ENCODE measurements at places on chromosomes 4 and X. TPM values are rescaled to one million over a fixed set of nuclear protein-coding genes. Genes with fewer than 3 reads are reported as not detected.

The SPANXA2 gene
- total RNA-seq = 2.1 TPM

The RNF175 gene
- total RNA-seq = not detected

The CLIC2 gene
- 4.8 TPM for total RNA-seq

The ERAS gene
- not detected for total RNA-seq

The SLC4A4 gene
- not detected for total RNA-seq

The PPBP gene
- total RNA-seq = not detected

The CD38 gene
- not detected for total RNA-seq

DNA sequence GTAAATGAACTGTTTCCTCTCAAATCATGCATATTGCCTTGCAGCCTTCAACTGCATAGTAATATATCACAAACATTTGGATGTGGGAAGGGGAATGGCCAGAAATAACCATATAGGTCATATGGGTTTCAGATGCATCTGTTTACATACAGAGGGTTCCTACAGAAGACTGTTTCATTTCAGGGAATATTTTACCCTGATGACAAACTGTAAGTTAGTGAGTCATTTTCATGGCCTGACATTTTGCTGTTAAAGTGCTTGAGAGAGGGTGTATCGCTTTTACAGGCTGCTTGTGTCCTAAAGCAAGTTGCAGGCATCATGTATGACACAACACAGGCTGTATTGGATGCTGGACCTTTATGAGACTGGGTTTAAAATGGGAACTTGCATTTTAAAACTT lies 25.5 kb upstream of the AMOT start:
- DNase-seq = no peak

DNA sequence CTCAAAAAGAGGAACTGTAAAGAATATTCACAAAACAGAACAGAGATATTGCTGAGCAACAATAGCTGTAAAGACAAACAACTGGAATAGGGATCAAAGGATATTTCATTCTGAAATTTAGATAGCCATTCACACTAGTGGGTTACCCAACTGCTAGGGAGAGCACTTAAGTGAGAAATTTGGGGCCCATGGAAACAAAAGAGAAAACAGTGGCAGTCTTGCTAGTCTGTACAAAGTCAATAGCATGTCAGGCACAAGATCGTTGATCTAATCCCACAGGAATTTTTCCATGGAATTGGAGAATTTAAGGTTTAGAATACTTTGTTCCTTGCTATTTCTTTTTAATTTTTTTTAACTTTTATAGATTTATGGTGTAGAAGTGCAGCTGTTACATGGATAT lies 467.0 kb downstream of the PCDH18 start:
- peak; percentile 25 for DNase-seq

GRCh38 chr4:112511093-112511802 lies 4.7 kb downstream of the NEUROG2 start:
- no peak for DNase-seq

GRCh38 chrX:20427173-20427770 lies 160.6 kb upstream of the RPS6KA3 start:
- DNase-seq = no peak

DNA sequence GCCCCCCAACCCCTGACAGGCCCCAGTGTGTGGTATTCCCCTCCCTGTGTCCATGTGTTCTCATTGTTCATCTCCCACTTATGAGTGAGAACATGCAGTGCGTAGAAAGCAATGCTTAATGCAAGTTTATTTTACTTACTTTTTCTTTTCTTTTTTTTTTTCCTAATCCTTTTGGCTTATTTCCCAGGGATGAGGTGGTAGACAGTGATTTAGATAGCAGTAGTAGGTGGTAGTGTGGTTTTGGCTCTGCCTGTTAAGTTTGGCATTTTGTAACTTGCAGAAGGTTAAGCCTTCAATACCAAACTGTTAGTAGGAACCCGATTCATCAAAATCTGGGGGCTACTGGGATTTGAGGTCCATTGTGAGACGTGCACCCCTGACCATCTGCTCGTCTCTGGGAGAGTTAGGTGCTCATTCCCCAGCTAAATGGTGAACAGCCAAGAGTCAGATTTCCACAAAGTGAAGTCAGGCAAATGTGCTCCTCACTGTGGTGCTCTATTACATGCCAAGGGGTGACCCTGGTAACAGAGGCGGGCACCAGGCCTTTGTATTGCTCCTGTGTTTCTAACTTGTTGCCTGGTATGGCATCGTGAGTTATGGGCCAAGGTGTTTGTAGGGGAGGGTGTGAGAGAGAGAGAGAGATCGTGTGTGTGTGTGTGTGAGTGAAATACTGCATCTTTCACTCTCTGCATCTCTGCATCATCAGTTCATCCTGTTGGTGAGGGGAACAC lies 70.3 kb downstream of the PHOX2B start:
- DNase-seq = peak; percentile 54

GRCh38 chr4:102624505-102624904 lies 123.3 kb downstream of the NFKB1 start:
- no peak for DNase-seq

DNA sequence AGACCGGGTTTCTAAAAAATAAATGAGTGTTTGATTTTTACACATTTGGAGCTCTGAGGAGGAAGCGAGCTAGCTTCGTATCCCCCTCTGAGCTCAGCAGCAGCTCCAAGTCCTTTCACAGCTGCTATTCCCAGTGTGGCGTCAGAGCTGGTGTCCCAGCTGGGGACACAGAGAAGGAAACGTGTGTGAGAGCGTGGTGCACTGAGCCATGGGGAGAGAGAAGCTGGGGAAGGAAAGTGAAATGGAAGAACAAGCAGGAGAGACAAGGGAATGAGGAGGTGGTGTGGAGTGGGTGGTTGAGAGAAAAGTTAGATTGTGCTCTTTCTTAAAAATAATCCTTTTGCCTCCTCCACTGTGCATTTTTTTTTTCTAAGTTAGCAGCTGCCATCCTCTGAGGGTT lies 79.5 kb upstream of the SLC4A4 start:
- DNase-seq = no peak

- DNase-seq = no peak
Measured at GRCh38 chr4:24063731-24064130, 173.9 kb upstream of the PPARGC1A start.

- DNase-seq = no peak
Measured at GRCh38 chr4:165874791-165875371, 1.8 kb downstream of the TLL1 start.

GRCh38 chr4:18022572-18023050 lies 1.1 kb upstream of the LCORL start:
- no peak for DNase-seq

DNA sequence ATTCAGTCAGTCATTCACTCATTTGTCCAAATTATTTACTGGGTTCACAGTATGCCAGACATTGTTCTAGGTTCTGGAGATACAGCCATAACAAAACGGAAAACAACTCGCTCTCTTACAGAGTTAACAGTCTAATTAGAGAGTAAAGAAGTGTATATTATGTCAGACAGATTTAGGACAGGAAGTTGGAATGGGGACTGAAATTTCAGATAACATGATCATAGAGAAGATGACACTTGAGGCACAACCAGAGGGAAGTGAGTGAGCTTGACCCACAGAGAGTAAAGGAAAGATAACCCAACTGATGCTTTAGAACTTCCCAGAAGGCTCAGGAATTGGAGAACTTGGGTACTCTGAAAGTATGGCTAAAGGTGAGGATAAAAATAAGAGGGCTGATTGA lies 139.4 kb downstream of the ZAR1 start:
- DNase-seq = no peak

- DNase-seq = peak; percentile 69
Measured at GRCh38 chr4:1899149-1900086, 28.2 kb downstream of the NSD2 start.

DNA sequence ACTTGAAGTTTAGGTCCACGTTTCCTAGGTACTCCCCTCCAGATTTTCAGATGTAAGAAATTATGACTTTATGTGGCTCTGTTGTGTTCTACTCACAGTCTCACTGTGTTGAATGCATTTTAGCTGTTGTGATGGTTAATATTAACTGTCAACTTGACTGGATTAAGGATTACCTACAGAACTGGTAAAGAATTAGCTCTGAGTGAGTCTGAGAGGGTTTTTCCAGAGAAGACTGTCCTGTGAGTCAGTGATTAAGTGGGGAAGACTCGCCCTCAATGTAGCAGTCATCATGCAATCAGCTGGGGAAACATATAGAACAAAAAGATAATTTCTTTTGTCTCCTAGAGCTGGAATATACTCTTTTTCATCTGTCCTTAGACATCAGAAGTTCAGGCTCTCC lies 493.4 kb downstream of the ACTRT1 start:
- no peak for DNase-seq

DNA sequence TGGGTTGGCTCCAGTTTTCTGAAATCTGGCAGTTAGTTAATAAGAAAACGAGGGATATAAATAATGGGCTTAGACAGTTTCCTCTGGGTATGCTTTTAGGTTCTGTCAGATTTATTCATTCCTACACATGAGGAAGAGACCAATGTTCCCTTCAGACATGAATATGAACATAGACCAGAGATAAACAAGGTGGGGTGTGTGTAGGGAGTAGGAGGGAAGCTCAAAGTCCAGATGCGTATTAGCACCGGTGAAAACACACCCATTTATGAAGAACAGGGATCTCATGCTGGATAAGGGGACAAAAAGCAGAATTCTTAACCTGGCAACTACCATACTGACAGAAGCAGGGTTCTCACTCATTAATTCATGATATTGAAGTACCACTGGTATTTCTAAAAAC lies 223.0 kb downstream of the SOWAHB start:
- no peak for DNase-seq

DNA sequence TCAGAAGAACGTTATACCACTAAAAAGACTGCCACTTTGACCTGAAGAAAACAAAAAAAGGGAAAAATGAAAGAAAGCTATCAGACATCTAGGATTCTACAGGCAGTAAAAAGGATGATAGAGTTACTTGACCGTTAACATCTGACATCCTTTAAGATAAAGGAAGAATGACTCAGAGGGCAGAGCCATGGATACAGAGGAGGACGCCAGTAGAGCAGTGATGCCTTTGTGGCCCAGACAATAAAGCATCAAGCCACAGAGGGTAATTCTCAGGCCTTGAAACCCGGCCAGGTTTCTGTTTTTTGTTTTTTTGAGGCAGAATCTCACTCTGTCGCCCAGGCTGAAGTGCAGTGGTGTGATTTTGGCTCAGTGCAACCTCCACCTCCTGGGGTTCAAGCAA lies 9.5 kb upstream of the BEX1 start:
- peak; percentile 42 for DNase-seq

DNA sequence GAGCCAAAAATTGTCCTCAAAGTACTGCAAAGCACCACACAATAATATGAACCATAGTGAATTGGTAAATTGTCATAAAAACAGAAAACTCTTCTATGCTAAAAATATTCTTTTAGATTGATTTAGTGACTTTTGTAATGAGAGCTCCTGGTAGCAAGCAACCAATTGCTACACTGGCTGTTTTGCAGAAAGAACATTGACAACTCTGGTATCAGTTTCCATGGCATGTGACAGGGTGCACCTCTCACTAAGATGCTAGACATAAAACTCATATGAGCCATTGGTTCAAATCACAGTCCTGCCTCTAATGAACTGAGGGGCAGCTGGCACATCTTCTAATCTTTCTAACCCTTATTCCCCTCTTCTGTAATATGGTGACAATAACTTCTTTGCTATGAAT lies 212.2 kb downstream of the HS3ST1 start:
- no peak for DNase-seq

DNA sequence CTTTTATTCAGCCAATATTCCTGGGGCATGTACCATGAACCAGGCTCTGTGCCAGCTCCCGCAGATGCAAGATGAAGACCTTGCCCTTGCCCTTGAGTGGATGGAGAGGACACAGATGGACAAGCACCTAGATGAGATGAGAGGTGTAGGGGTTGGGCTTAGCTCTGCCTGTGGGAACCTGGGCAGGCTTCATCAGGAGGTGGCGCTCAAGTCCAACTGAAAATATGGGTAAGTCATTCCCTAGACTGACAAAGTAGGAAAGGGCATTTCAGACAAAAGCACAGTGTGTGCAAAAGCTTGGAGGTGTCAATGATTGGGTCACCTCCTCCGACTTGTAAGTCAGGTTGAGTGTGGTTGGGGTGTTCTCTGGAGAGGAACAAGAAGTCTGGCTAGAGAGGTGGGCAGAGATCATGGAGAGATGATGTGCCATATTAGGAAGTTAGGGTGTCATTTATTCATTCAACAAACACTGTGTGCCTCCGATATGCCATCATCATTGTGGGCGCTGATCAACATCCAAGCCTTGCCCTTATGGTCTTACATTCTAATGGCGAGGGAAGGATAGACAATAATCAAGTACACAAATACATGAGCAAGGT lies 64.6 kb downstream of the ANAPC4 start:
- peak; percentile 59 for DNase-seq

DNA sequence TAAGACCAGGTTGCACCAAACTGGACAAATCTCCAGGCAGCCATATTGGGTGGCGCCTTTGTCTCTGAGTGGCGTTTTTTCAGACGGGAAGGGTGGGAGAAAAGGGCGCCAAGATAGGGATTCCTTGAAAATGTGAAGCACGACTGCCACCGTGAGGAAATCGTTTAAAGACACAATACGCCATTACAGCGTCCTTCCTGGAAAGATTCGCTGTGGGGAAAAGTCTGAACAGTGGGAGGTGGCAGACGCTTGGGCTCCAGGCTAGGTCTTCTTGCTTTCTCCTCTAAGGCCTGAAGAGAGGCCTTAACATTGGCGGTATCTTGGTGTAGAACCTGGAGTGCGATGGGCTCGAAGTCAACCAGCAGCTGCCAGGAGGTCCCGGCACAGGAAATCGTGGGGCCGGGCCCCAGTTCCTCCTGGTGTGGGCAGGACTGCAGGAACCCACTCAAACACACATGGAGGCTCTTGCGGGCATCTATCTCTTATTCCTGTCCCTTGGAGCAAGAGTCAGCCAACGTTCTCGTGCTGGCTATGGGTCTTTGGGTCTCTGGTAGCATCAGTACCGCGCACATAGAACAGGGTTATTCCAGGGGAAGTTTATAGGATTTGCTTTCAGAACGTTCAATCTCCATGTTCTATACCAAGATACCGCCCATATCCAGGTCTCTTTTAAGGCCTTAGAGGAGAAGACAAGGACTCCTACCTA lies 208.8 kb downstream of the OR13H1 start:
- no peak for DNase-seq

DNA sequence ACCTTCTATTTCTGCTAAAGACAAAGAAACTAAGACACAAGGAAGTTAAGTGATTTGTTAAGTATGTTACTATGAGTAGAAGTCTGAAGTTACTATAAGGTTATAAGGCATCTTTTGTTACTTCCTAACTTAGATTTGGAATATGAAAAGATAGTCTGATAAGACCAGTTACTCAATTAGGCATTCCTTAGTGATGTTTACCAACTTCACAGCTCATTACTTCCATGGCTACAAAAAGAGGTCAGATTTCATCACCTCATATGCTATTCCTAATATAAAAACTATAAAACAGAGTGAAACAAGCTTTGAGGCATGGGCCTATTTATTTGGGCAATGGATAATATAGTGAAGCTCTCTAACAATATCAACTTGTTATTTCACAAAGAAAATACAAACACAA lies 143.1 kb downstream of the TBCK start:
- no peak for DNase-seq

- no peak for DNase-seq
Measured at GRCh38 chr4:181234951-181235680, 1008.1 kb upstream of the TENM3 start.

DNA sequence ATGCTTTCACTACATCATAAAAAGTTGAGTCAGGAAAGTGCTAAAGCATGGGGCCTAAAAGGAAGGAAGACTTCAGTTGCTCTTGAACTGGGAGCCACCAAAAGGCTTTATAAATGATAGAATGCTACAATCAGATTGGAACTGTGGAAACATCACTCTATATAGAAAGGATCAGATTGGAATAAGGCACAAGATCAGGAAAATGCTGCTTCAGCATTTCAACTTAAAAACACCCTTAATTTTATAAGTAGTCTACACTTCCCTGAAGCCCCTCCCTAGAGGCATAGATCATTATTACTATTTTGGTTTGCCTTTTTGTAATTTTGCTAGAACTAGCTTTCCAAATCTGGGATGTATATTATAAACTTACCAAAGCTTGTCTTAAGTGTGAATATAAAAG lies 170.7 kb downstream of the FANCB start:
- no peak for DNase-seq

All from A172 (cell line).